ENCODE measurements at places on chromosomes 5 and 9. TPM values are rescaled to one million over a fixed set of nuclear protein-coding genes. Genes with fewer than 3 reads are reported as not detected.

DNA sequence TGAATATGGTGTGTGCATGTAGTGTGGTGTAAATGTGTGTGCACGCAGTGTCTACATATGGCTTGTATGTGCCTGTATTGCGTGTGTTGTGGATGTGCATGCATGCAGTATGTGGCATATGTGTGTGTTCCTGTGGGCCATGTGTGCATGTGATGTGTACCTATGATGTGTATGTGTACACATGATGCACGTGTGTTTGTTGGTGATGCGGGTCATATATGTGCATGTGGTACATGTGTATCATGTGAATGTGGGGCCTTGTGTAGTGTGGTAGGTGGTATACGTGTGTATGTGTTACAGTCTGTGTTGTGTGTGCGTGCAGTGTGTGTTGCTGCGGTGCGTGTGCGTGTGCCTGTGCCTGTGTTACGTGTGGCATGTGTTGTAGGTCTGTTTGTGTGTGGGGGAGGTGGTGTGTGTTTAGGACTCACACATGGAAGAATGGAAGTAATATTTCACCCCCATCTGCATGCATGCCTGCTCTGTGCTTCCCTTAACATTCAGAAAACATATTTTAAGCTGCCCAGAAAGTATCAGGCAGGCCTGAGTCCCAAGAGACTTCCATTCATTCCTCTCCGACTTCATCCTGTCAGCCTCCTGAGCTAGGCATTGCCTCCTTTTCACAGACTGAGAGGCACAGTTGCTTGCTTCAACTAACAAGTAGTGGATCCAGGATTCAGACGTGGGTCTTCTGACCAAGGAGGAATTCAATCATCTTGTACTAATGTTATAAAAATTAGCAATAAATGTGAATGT lies 55.4 kb upstream of the RUFY1 start:
- H3K4me1 ChIP-seq, result no peaks in the 10 kb centered on the region
- H3K36me3 ChIP-seq, result no peaks in the 10 kb centered on the region
- H3K4me3 ChIP-seq, result no peak overlapping the region
- no peak for DNase-seq

Gene SAXO1
- polyA plus RNA-seq, result not detected

DNA sequence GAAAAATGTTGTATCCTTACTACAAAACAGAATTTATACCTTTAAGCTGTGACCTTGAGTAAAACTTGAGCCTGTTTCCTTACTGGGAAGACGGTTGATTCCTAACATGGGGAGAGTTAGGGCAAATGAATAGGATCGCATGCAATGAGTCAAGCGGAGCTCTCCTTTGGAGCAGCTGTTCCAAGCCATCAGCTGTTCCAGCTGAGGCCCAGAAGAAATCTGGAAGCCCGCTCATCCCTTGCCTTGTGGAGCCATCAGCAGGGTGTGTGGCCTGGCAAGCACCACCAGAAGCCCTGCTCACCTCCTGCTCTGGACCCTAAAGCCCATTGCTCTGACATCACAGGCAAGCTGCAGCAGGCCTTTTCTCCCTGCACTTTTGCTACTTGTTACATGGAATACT lies 8.0 kb downstream of the KIAA1191 start:
- no peaks in the 10 kb centered on the region for H3K27me3 ChIP-seq
- H3K4me3 ChIP-seq, result no peak overlapping the region
- no peak overlapping the region for H3K27ac ChIP-seq
- no peak for DNase-seq

Gene RRAGA
- polyA plus RNA-seq, result 145 TPM

Gene CCDC69
- 78.2 TPM for polyA plus RNA-seq

DNA sequence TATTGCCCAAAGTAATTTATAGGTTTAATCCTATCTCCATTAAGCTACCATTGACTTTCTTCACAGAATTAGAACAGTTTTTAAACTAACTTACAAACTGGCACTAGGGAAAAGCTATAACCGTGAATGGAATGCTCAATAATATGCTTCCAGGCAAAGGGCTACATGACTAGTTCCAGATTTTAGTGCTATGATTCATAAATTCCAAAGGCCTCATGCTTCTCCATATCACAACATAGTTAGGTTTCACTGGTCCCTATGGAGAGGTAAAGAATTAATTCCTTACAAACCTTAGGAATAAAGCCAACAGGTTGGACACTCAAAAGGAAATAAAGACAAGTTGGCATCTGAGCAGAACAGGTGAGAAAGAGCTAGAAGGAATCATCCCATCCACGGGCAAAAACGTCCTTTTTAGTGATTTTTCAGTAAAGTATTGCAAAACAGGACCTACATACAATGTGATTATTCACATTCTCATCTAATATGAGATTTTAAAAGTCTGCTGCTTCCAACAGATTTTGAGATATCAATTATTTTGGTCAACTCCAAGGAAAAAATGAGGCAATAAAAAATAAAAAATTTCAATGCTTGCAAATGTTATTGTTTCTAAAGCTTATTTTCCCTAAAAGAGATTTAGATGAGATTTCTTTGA lies 97.0 kb upstream of the TARS1 start:
- H3K27me3 ChIP-seq, result no peaks in the 10 kb centered on the region
- H3K4me1 ChIP-seq, result no peaks in the 10 kb centered on the region
- H3K4me3 ChIP-seq, result no peak overlapping the region
- no peaks in the 10 kb centered on the region for H3K36me3 ChIP-seq
- no peak for DNase-seq

- no peak overlapping the region for H3K4me3 ChIP-seq
- H3K4me1 ChIP-seq, result no peaks in the 10 kb centered on the region
- H3K27me3 ChIP-seq, result peaks cover 2% of the 10 kb centered on the region
- H3K27ac ChIP-seq, result no peak overlapping the region
- H3K36me3 ChIP-seq, result no peaks in the 10 kb centered on the region
- no peak for DNase-seq
Observed at GRCh38 chr5:81830596-81830995, 79.7 kb upstream of the SSBP2 start.

Gene PCDHGA7
- polyA plus RNA-seq, result not detected

GRCh38 chr5:93594591-93595419 lies 11.8 kb downstream of the NR2F1 start:
- no peak overlapping the region for H3K27ac ChIP-seq
- peaks cover 13% of the 10 kb centered on the region for H3K4me1 ChIP-seq
- no peak overlapping the region for H3K4me3 ChIP-seq
- H3K27me3 ChIP-seq, result peaks cover 62% of the 10 kb centered on the region

- H3K27ac ChIP-seq, result no peak overlapping the region
- no peak overlapping the region for H3K4me3 ChIP-seq
- no peaks in the 10 kb centered on the region for H3K4me1 ChIP-seq
- H3K27me3 ChIP-seq, result no peaks in the 10 kb centered on the region
Observed at GRCh38 chr9:33129886-33130881, 37.0 kb downstream of the B4GALT1 start.

DNA sequence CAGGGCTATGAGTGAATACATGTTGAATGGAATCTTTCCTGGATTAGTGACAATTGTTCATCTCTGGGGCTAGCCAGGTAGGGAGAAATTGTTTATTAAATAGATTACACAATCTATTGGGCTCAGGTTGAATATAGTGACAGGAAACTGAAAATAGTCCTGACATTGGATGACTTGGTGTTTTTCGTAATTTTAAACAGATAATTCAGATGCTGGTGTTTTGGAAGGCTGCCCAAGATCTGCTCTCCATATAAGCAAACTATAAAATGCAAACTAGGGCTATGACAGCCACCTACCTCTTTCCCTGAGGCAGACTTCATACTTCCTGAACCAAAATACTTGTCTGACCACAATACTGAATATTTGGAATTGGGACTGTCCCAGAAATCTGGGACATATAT lies 99.1 kb downstream of the ENC1 start:
- DNase-seq, result no peak
- H3K27me3 ChIP-seq, result peaks cover 3% of the 10 kb centered on the region
- no peaks in the 10 kb centered on the region for H3K36me3 ChIP-seq
- no peak overlapping the region for H3K4me3 ChIP-seq
- H3K4me1 ChIP-seq, result no peaks in the 10 kb centered on the region

Gene NDUFS4
- 93.0 TPM for polyA plus RNA-seq

DNA sequence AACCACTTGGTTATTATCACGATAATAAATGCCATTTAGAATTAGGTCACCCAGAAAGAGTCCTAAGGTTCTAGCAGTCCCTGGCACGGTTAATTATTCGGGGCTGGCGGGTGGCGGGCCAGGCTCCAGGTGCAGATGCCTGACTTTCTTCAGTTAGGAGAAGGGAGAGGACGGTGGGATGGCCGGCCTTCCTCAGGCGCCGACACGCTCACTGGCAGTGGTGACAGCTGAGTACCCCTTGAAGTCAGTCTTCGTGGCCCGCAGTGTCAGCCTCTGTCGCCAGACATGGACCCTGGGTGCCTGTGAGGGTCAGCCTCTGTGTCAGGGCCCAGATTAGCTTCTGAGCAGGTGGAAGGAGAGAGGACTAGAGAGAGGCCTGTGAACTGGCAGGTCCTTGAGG lies 21.1 kb upstream of the EXOC3 start:
- H3K36me3 ChIP-seq, result no peaks in the 10 kb centered on the region
- no peaks in the 10 kb centered on the region for H3K4me1 ChIP-seq
- no peaks in the 10 kb centered on the region for H3K27me3 ChIP-seq
- no peak for DNase-seq
- no peak overlapping the region for H3K27ac ChIP-seq
- no peak overlapping the region for H3K4me3 ChIP-seq

Gene EGFL7
- polyA plus RNA-seq, result not detected

GRCh38 chr9:132794730-132795380 lies 83.2 kb downstream of the AK8 start:
- no peaks in the 10 kb centered on the region for H3K27me3 ChIP-seq
- H3K4me1 ChIP-seq, result peaks cover 5% of the 10 kb centered on the region
- H3K27ac ChIP-seq, result no peak overlapping the region
- H3K4me3 ChIP-seq, result no peak overlapping the region
- no peak for DNase-seq

GRCh38 chr9:35556776-35557175 lies 48.3 kb upstream of the TESK1 start:
- H3K27ac ChIP-seq, result no peak overlapping the region
- H3K27me3 ChIP-seq, result no peaks in the 10 kb centered on the region
- H3K36me3 ChIP-seq, result no peaks in the 10 kb centered on the region
- no peaks in the 10 kb centered on the region for H3K4me1 ChIP-seq
- H3K4me3 ChIP-seq, result no peak overlapping the region
- no peak for DNase-seq

DNA sequence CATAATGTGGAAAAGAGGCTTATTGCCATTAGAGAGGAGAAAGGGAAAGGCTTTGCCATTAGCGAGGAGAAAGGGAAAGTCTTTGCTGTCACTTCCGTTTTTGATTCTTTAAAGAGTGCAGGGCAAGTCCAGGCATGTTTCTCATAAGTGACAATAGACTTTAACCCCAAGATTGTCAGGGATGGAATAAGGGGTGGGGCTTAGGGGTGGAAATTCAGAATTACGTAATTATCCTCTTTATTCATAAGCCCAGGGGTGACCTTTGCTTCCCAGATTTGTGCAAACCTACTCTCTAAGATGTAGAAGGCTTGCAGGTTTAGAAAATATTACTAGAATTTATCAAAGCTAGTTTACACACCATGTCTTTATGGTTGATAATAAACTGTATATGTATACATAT lies 2.3 kb upstream of the PLK2 start:
- H3K4me1 ChIP-seq, result peaks cover 23% of the 10 kb centered on the region
- no peaks in the 10 kb centered on the region for H3K36me3 ChIP-seq
- H3K27me3 ChIP-seq, result peaks cover 19% of the 10 kb centered on the region
- DNase-seq, result no peak

DNA sequence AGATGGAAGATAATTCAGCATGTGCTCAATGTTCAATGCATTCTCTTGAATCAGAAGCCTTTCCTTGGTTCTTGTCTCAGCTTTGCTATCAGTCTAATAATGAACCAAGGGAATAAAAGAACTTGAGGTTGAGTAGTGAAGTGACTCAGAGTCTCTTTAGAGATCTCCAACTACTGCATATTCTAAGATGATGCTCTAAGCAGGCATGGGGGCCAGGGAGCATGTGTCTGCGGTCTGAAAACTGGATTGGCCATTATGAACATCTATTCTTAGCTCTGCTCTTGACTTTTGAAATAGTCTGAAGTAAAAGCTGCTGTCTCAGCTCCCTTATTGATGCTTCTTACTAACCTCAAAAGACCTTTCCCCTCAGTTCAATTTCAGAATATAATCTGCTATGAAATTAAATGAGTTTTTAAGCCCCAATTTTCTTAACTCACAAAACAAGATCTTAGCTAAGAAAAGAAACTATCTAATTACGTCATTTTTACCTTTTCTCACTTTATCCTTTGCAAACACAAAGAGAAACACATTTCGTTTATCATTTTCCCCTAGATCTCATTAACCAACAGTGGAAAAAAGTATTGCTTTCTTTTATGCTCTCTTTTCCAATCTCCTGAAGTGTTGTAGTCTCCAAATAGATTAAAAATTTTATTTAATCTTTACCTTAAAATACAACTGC lies 44.8 kb downstream of the PLCXD3 start:
- no peak for DNase-seq
- H3K36me3 ChIP-seq, result no peaks in the 10 kb centered on the region
- no peaks in the 10 kb centered on the region for H3K4me1 ChIP-seq
- H3K27ac ChIP-seq, result no peak overlapping the region
- no peak overlapping the region for H3K4me3 ChIP-seq

DNA sequence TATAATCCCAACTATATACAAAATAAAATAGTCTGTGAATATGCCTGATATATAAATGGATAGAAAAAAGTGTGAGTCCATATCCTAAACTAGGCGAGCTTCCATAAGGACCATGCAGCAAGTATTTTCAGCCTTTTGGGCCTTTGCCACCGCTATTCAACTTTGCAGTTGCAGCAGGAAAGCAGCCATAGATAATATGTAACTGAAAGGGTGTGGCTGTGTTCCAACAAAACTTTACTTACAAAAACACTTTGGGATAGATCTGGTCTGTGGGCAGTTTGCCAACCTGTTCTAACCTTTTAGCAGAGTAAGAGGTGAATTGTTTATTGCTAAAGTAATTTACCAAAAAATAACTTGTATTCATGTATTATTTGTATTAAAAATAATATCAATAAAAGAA lies 127.8 kb upstream of the GPR151 start:
- H3K36me3 ChIP-seq, result no peaks in the 10 kb centered on the region
- DNase-seq, result no peak
- no peak overlapping the region for H3K4me3 ChIP-seq
- H3K27ac ChIP-seq, result no peak overlapping the region

Gene PCDHA7
- polyA plus RNA-seq, result not detected

Gene RNF224
- not detected for polyA plus RNA-seq
